ENCODE measurements at places on chromosomes 2 and 18.

GRCh38 chr2:20216130-20217025 is 8.6 kb downstream of the SDC1 start:
- no peak for DNase-seq

DNA sequence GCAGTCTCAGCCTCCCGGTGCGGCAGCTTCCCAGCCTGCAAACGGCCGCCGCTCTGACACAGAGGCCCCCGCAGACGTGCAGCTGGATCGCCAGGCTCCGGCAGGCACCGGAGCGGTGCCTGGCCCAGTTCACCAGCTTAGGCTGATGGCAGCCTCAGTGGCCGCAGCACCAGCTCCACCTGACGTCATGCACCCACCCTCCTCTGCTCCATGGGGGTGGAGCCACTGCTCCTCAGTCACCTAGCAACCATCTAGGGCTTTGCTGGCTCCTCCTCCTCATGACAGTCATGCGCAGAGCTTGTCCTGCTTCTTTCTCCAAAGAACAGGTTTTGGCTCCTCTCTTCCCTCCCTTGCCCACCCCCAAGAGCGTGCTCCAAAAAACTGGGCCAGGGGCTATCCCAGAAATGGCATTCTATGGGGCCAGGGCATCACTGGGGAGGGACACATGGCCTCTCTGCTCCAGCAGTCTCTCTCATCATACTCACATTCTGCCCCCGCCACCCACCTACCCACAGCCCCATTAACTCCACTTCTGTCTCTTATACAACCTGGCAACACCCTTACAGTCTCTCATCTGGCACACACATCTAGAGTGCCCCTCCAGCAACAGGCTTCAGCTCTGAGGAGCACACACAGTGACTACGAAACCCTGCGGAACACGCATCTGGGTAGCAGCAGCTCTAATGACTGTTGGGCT is 5.5 kb downstream of the DCTN1 start:
- peak; percentile 76 for DNase-seq

GRCh38 chr18:42929181-42929580 is 186.3 kb downstream of the RIT2 start:
- no peak for DNase-seq

GRCh38 chr2:30985493-30986230 is 152.6 kb downstream of the GALNT14 start:
- DNase-seq, result no peak

DNA sequence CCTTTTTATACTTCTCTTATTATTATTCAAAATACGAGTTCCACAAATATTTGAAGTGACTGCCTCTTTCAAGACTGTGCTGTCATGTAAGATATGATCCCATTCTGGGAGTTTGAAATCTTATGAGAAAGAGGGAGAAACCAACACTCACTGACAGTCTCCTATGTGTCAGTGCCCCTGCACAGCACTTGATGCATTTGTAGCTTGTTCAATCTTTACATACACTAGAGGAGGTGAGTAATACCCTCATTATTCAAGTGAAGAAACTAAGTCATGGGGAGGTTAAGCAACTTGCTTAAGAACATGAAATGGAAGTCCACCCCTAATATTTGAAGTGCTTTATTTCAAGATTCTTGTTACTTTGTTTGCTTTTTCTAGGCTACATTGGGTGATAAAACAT is 459.5 kb upstream of the FANCL start:
- DNase-seq, result no peak

DNA sequence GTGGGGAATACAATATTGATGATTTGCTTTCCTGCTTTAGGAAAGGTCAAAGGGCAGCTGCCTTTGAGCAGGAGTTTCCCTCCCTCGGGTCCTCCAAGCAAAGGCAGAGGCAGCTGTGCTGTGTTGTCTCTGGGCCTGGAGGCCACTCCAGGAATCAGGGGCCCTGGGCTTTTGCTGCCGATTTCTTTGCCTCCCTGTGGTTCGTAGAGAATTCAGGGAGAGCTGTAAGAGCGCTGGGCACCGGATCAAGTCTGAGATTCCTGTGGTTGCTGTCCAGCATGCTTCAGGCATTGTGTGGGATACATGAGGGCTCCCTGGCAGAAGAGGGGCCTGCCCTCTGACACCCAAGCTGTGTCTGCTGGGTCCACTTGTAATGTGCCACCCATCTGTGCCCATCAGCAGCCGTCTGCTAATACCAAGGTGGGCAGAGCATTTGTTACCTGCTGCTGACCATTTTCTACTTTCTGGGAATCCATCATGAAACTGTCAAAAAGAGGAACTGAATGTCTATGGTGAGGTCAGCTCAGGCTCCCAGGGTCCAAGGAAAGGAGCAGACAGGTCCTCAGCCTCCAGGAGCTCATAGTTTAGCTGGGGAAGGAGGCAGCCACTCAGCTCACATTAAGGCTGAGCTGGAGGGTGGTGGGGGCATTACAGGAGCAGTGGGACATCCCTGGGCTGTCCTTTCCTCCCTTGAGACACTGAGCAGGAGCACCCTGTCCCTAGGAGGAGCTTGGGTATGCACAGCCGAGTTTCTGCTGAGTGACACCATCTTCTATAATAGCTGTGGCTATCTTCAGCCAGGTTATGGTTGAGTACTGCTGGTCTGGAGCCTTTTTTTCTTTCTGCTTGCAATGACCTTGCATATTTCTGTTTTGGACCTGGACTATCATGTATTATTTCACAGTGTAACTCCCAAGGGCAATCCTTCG is 68.5 kb downstream of the CTIF start:
- peak; percentile 90 for DNase-seq

GRCh38 chr18:51197661-51198424 is at the start of gene MEX3C:
Gene MEX3C, minus strand, starts transcription at chr18:51197681. Its CDS starts 361 bp downstream, at chr18:51197320.
- DNase-seq, result peak; percentile 97

DNA sequence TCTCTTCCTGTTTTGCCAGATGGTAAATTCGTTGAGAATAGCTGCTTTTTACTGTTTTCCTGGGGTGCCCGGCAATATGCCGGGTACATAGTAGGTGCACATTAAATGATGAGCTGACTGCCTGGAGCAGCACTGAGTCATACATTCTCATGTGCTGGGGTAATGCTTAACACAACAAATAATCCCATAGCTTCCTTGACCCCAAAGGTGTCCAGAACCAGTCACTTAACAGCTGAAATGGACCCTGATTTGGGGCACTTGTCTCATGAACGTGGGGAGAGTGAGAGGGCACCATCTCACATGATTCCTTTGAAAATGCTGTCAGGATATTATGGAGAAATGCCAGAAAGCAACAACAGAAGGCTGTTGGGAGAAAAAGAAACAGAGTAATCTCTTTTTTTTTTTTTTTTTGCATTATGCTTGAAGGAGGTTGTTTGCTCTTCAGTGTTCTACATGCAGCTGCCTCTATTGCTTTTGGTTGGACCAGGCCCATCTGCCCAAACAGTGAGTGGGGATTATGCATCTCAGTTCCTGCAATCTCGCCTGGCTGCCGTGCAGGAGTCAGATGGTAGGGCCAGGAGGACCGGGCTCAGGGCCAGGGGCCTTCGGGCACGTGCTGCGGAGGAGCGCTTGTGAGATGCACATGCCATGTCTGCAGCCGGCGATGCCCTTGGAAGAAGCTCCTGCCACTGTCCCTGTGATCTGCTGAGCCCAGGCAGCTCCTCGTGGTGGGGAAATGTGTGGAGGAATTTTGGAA is 162.1 kb downstream of the SH3RF3 start:
- no peak for DNase-seq

DNA sequence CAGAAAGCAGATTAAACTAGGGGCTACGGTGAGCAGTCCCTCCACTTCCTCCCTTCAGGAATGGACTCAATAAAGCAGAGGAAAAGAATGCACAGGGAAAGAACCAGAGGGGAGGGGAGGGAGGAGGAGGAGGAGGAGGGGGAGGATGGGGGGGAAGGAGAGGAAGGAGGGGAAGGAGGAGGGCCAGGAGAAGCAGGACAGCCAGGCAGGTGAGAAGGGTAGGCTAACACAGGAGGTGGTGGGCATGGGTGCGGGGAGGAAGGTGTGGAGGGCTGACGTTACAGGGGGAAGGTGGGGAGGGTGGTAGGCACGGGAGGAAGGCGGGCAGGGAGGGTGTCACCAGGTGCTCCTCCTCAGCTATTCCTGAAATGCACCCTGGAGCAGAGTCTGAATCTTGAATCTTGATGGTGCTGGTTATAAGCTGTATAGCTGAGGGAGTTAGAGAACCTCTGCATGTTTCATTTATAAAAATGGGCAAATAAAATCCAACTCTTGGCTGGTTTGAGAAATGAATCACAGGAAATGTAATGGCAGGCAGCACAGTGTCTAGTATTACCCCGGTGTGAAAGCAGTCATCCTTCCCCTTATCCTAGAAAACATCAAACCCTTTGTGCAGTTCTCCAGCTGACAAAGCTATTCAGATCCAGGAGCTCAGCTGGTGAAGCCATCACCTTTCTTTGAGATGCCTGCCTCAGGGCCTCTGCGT is 3.4 kb downstream of the TMEM18 start:
- peak; percentile 38 for DNase-seq

DNA sequence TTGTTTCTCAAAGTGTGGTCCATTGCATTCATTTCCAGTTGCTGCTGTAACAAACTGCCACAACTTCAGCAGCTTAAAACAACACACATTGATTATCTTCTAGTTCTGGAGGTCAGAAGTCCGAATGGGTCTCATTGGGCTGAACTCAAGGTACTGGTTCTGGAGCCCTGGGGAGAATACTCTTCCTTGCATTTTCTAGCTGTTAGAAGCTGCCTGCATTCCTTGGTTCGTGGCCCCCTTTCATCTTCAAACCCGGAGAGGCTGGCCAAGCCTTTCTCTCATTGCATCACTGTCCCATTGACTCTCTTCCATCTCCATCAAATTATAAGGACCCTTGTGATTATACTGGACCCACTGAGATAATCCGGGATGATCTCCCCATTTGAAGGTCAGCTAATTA is 98.1 kb downstream of the SPATS2L start:
- no peak for DNase-seq

DNA sequence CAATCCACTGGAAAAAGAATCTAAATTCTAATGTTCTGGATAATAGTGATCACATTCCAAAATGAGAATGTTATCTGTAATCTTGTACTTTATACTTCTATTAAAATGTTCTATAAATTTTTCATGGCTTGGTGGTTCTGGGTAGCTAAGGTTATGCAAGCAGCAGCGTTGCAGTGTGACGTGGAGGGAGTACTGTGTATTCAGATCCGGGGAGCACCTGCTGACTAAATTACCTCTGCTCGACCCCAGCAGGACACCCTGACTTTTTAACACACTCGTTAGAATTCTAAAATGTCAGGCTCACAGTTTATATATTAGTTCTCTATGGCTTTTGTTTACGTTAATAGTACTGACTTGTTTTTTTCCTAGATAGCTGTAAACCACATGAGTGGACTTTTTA is 13.0 kb downstream of the ATIC start:
- no peak for DNase-seq

GRCh38 chr2:216694826-216695217 is 527 bp downstream of the IGFBP5 start:
- DNase-seq, result no peak

DNA sequence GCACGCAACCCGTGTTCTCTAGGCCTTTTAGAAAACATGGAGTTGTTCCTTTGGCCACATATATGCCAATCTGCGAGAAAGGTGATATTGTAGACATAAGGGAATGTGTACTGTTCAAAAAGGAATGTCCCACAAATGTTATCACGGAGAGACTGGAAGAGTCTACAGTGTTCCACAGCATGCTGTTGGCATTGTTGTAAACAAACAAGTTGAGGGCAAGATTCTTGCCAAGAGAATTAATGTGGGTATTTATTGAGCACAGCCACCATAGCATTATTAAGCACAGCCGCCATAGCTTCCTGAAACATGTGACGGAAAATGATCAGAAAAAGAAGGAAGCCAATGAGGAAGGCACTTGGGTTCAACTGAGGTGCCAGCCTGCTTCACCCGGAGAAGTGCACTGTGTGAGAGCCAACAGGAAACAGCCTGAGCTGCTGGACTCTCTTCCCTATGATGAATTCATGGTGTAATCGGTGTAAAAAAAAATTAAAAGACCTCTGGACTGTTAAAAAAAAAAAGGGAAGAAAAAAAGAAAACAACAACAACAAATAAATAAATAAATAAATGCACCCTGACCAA is 29.0 kb upstream of the REL start:
- no peak for DNase-seq

DNA sequence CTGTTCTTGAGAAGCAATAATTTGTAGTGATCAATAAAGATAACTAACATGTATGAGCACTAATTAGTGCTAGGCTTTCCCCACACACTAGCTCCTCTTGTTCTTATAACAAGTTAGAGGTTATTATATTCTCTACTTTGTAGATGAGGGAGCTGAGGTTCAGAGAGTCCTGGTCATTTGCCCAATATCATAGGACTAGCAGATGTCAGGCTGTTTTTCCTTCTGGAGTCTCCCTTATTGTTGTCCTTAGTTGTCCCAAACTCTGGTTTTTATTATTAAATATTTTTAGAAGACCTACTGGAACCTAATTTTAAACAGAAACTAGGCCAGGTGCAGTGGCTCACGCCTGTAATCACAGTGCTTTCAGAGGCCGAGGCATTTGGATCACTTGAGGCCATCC is 16.5 kb upstream of the TTC39C start:
- DNase-seq, result no peak

DNA sequence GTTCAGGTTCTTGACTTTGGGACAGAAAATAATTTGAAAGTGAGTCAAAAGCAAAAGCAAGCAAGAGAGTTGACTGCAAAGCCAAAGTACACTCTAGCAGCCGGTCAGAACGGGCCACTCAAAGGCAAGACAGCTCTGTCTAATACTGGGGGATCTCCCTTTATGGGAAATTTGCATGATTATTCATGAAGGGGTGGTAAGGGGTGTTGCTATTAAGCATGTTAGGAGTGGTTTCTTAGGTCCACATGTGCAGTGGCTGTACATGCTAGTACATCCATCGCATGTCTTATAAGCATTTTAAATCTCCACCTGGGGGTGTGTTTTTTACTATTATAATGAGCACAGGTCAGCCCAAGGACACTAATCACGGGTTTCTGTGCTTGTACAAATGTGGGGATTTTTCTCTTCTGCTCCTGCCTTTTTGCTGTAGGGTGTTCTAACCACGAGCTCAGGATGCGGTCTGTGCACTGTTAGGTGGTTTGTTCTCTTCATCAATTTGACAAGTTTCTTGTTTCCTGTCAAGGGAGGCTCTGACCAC is 60.2 kb upstream of the SPP2 start:
- no peak for DNase-seq

GRCh38 chr18:63306249-63306648 is 13.3 kb downstream of the BCL2 start:
- no peak for DNase-seq

GRCh38 chr2:141317986-141318385 is 812.8 kb downstream of the LRP1B start:
- peak; percentile 2 for DNase-seq

- peak; percentile 24 for DNase-seq
Observed at GRCh38 chr2:176156807-176157498, at the start of gene HOXD3. Gene HOXD3, plus strand, starts transcription at chr2:176157307. Its CDS starts 11,808 bp downstream, at chr2:176169115.

GRCh38 chr2:217301142-217301925 is 441.5 kb upstream of the TNP1 start:
- DNase-seq, result no peak

GRCh38 chr2:32838949-32839348 is 107.8 kb upstream of the LTBP1 start:
- no peak for DNase-seq

- no peak for DNase-seq
Observed at GRCh38 chr2:78023356-78023755, 501.2 kb upstream of the LRRTM4 start.

Data from AG08395 (cell line).